Smooth muscle cell of the coronary artery (primary cell): ENCODE measurements at places on chromosomes 16 and 17. TPM values are rescaled to one million over a fixed set of nuclear protein-coding genes. Genes with fewer than 3 reads are reported as not detected.

GHDC gene
- 11.1 and 13.4 TPM in 2 replicates for total RNA-seq

SNN gene
- total RNA-seq = 11.3 and 13.9 TPM in 2 replicates

ADAP2 gene
- total RNA-seq = 0.30 and 2.0 TPM in 2 replicates

CNGB1 gene
- under 0.01 TPM in 1 of 2 replicates, not detected in the other for total RNA-seq

NPIPB9 gene
- 0.35 and 0.90 TPM in 2 replicates for total RNA-seq

KRT13 gene
- total RNA-seq = not detected in 2 replicates

BAIAP3 gene
- total RNA-seq = 0.60 TPM in 1 of 2 replicates, not detected in the other

KRT24 gene
- not detected in 2 replicates for total RNA-seq

MYH8 gene
- not detected in 2 replicates for total RNA-seq

KRTAP4-5 gene
- total RNA-seq = not detected in 2 replicates

VPS35L gene
- total RNA-seq = 28.4 and 28.9 TPM in 2 replicates

TNP2 gene
- total RNA-seq = not detected in 2 replicates

SEPTIN1 gene
- total RNA-seq = 0.12 and 0.15 TPM in 2 replicates

CHP2 gene
- not detected in 2 replicates for total RNA-seq

DOC2B gene
- not detected in 2 replicates for total RNA-seq

CPHXL2 gene
- total RNA-seq = not detected in 2 replicates

ELMO3 gene
- 0.12 and 0.45 TPM in 2 replicates for total RNA-seq

KRTAP9-2 gene
- not detected in 2 replicates for total RNA-seq

KRTAP2-2 gene
- total RNA-seq = not detected in 2 replicates

PRSS21 gene
- total RNA-seq = 0.15 and 0.23 TPM in 2 replicates

RUNDC3A gene
- total RNA-seq = 0.08 and 1.1 TPM in 2 replicates

PIGS gene
- total RNA-seq = 48.4 and 53.0 TPM in 2 replicates

TBC1D3G gene
- total RNA-seq = not detected in 2 replicates

CEMP1 gene
- 0.08 and 0.12 TPM in 2 replicates for total RNA-seq

HLF gene
- under 0.01 and 0.23 TPM in 2 replicates for total RNA-seq

KRT33A gene
- total RNA-seq = not detected in 2 replicates

TP53TG3 gene
- 0.35 TPM in 1 of 2 replicates, not detected in the other for total RNA-seq

OSGIN1 gene
- 0.59 and 1.6 TPM in 2 replicates for total RNA-seq

SNAI3 gene
- total RNA-seq = not detected in 2 replicates

CCDC40 gene
- total RNA-seq = 1.8 and 4.2 TPM in 2 replicates

TBC1D3K gene
- total RNA-seq = not detected in 2 replicates

PIMREG gene
- 9.3 TPM in 1 of 2 replicates, not detected in the other for total RNA-seq

PRSS33 gene
- total RNA-seq = not detected in 2 replicates

HAP1 gene
- 0.08 and 0.12 TPM in 2 replicates for total RNA-seq
